ENCODE measurements at places on chromosomes 1 and 21.

DNA sequence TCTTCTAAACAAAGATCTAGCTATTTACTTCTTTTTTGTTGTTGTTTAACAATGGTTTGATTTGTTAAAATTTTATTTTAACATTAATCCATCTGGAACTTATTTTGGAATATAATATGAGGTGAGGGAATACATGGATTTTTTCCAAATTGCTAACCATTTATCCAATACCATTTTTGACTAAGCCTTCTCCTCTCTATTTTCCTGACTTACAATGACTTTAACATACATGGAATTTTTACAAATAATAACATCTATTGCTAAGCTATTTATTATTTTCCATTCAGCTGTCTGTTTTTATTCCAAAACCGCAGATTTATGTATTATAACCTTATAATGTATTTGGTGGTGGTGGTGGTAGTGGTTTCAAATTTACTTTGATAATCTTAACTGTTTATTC is 420.3 kb upstream of the ADGRL2 start:
- no peak for DNase-seq

GRCh38 chr1:23720256-23720995 is 22.8 kb upstream of the ELOA start:
- DNase-seq = no peak

- no peak for DNase-seq
Measured at GRCh38 chr1:67060811-67061218, 6.9 kb upstream of the SLC35D1 start.

DNA sequence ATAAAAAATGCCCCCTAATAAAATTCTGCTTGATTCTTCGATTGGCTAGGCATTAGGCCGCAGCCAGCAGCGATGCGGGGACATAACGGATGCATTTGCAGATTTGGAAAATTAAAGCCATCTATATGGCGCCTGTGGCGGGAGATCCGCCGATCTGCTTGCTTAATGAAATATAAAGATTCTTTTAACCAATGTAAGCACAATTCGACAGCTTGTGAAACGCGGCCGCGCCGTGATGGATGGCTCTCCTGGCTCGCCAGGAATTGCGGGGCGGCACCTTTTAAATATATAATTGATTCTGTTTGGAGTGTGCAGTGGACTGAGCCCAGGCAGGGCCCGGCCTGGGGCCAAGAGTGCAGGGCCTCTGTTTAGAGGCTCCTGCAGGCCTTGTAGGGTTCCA is 8.0 kb downstream of the DMBX1 start:
- no peak for DNase-seq

DNA sequence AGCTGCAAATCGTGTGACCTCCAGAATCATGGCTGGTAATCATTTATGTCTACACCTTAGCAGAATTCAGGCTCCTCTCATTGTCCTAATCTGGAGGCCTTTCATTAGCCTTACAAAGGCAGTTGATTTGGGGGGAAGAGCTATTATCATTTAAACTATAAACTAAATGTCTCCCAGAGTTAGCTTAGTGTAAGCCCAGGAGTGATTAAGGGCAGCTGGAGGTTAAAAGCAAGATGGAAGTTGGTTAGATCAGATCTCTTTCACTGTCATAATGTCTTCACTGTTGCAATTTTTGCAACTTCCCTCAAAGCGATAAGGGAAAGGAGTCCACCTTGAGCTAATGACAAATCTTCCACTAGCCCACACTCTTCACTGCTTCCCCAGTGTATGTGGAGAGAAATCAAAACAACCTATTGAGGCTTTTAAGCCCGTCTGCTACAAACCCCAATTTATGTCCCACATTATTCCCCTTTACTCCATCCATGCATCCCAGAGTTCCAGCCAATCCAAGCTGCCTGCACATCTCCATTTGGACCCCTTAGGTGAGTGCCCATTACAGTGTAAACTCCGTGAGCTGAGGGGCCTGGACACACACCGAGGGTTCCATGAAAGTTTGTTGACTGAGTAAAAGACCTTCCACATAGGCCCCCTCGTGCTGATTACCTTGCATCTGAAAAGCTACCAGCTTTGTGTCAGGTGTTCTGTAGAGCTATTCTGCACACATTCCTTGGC is 61.5 kb upstream of the KLHDC7A start:
- DNase-seq = no peak

GRCh38 chr1:39735731-39736130 is 3.0 kb upstream of the PPIE start:
- DNase-seq = no peak

GRCh38 chr1:74504933-74505512 is 7.4 kb downstream of the LRRC53 start:
- no peak for DNase-seq

- DNase-seq = no peak
Measured at GRCh38 chr21:16363518-16363917, 633.7 kb downstream of the USP25 start.

DNA sequence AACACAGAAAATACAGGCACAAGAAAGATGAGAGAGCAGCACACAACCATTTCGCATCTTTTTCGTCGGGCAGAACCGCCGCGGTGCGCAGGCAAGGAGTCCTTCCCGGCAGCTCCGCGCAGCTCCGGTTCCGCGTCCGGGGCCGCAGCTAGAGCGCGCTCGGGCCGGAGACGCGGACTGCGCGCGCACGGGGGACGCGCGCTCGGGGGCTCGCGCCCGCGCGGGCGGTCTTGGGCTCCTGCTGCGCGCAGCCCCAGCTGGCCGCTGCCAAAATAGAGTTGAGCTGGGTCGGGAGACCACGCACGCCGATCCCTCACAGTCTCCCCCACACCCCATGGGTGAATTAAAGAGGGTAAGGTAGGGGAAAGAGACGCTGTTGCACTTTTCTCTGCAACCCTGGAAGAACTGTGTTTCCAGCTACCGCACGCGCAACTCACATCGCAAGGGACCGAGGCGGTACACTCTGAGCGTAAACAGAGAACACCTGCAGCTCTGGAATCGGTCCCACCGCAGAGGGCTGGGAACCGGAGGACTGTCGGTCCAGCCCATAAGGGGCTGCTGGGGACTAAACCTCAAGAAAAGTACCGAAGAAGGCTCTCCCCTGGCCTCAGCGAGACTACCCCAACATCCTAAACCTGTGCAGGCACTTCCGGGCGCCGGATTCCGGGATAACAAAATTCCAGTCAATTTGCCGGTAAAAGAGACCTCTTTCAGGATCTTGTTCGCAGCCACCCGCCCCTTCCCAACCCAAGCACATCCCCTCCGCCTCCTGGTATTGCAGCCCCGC is 1.7 kb downstream of the NR5A2 start:
- no peak for DNase-seq

- no peak for DNase-seq
Measured at GRCh38 chr1:218658899-218659298, 313.8 kb downstream of the TGFB2 start.

DNA sequence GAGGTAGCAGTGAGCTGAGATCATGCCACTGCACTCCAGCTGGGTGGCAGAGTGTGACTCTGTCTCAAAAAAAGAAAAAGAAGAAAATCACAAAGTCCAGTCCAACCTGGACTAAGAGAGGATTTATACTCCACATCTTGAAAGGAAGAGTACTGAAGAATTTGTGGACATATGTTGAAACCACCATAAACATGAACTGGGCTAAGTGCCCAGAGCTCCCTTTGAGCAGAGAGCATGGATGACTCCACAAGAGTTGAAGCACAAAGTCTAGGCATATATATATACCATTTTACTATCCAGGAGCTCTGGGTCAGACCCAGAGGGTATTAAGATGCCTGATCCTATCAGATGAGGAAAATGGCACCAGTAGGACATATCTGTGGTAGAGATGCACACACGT is 86.6 kb downstream of the OMA1 start:
- DNase-seq = no peak

DNA sequence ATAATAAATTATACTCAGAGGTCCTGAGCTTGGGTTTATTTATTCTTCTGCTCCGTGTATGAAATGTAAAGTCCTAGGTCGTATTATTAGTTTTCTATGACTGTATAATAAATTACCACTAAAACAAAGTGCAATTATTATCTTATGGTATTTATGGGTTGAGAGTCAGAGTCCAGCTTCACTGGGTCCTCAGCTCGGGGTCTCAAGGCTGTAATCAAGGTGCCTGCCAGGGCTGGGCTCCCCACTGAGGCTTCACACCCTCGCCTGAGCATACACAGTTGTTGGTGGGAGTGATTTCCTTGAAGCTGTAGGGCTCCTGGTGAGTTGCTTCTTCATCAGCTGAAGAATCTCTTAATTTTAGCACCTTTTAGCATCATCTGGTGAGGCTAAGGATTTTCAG is 15.2 kb downstream of the UBASH3A start:
- DNase-seq = no peak

All from stimulated activated CD4-positive, alpha-beta T cell treated with anti-CD3 and anti-CD28 coated beads, Interleukin-12 subunit alpha, Interleukin-12 subunit beta, amount 100 ng/mL, for 24 hours (primary cell).